ENCODE measurements at places on chromosomes 4 and X.

GRCh38 chr4:179894066-179894778 is 2349.0 kb upstream of the TENM3 start:
- no peak for DNase-seq

- DNase-seq: peak; percentile 36
Measured at GRCh38 chr4:184375027-184375426, 99.3 kb downstream of the IRF2 start.

DNA sequence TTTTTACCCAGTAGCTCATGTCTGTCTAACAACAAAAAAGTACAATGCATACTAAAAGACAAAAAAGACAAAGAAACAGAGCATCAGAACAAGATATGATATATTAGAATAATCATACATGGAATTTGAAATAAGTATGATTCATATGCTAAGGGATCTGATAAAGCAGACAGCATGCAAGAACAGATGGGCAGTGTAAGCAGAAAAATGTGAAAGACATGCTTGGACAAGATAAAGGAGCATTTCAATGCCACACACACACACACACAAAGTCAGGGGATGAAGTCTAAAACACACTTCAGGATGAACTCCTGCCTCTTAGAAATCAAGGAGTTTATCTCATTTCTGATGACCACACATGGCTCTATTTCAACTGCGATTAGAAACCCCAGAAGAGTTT is 649.6 kb upstream of the NDST4 start:
- DNase-seq: no peak

- no peak for DNase-seq
Measured at GRCh38 chrX:86047174-86047935, at the start of gene CHM. CHM (minus strand) TSS chrX:86047558; CDS start chrX:86047532, 26 bp downstream.

DNA sequence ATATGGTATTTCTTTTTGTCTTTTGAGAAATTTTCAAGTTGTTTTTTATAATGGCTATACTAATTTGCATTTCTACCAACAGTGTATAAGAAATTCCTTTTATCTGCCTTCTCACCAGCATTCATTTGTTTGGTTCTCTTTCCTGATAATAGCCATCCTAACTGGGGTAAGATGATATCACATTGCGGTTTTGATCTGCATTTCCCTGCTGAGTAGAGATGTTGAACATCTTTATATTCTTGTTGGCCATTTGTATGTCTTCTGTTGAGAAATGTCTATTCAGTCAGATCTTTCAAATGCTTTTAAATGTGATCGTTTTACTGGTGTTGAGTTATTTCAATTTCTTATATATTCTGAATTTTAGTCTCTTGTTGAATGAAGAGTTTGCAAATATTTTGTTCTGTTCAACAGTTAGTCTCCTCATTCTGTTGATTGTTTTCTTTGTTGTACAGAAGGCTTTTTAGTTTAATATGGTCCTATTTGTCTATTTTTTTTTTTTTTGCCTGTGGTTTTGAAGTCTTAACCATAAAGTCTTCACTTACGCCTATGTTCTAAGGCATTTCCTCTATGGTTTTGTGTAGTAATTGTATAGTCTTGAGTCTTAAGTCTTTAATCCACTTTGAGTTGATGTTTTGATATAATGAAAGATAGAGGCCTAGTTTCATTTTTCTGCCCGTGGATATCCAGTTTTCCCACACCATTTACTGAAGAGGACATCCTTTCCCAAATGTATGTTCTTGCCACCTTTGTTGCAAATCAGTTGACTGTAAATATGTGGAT is 1566.9 kb downstream of the STIM2 start:
- no peak for DNase-seq

DNA sequence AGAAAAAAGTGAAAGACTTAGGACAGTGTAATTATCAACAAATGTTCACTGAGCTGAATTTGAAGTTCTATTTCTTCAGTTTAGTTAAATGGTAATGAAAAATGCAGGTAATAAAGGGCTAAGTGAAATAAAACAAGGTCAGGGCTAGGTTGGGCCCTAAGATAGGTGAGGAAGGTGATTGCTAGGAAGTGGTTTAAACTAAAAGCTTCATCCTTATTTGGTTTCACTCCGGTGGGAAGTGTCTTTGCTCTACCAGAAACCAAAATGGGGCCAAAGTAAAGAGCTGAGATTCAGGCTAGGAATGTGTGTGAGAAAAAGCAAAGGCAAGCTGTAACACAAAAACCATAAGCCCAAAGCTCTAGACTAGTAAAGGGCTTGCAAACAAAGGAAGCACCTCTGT is 31.0 kb downstream of the TAB3 start:
- DNase-seq: no peak

DNA sequence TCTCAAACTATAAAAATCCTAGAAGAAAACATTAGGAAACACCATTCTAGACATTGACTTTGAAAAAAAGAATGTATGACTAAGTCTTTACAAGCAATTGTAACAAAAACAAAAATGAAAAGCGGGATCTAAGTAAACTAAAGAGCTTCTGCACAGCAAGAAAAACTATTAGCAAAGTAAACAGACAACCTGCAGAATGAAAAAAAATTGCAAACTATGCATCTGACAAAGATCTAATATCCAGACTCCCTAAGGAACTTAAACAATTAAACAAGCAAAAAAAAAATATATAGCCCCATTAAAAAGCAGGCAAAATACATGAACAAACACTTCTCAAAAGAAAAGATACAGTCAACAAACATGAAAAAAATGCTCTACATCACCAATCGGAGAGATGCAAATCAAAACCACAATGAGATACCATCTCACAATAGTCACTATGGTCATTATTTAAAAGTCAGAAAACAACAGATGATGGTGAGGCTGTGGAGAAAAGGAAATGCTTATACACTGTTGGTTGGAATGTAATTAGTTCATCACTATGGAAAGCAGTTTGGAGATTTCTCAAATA is 168.1 kb downstream of the EPHA5 start:
- no peak for DNase-seq

GRCh38 chr4:42398171-42398870 is 1.0 kb downstream of the SHISA3 start:
- peak; percentile 84 for DNase-seq

DNA sequence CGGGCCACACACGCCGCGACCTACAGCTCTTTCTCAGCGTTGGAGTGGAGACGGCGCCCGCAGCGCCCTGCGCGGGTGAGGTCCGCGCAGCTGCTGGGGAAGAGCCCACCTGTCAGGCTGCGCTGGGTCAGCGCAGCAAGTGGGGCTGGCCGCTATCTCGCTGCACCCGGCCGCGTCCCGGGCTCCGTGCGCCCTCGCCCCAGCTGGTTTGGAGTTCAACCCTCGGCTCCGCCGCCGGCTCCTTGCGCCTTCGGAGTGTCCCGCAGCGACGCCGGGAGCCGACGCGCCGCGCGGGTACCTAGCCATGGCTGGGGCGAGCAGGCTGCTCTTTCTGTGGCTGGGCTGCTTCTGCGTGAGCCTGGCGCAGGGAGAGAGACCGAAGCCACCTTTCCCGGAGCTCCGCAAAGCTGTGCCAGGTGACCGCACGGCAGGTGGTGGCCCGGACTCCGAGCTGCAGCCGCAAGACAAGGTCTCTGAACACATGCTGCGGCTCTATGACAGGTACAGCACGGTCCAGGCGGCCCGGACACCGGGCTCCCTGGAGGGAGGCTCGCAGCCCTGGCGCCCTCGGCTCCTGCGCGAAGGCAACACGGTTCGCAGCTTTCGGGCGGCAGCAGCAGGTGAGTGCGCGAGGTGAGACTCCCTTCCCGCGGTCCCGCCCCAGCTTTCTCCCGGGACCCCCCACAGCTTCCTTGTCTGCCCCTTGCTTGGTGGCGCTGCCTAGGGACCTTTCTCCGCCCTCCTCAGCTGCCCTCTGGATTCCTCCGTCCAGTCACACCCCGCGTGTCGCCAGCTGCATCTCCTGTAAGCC is 678 bp downstream of the BMP3 start:
- DNase-seq: peak; percentile 66

DNA sequence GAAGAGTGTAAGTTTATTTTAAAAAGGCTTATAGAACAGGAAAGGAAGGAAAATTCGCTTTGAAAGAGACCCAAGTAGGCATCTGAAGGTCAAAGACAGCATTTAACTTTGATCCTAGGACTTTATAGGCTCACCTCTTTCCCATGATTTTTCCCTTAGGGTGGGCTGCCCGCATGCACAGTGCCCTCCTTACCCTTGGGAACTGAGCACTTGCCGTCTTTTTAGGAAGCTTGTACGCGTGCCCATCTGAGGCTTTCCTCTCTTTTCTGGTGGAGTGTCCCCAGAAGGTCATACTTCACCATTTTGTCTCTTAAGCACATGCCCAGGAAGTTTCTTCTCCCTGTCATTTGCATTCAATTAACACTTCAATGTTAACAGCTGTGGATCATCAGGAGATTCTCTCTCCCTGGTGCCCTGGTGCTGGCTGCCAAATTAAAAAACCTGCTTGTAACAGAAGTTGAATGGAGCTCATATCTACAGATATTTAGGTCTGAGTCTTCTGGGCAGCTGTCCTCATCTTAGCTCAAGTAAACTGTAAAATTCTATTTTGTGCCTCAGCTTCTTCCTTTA is 38.4 kb upstream of the IL9R start:
- no peak for DNase-seq

DNA sequence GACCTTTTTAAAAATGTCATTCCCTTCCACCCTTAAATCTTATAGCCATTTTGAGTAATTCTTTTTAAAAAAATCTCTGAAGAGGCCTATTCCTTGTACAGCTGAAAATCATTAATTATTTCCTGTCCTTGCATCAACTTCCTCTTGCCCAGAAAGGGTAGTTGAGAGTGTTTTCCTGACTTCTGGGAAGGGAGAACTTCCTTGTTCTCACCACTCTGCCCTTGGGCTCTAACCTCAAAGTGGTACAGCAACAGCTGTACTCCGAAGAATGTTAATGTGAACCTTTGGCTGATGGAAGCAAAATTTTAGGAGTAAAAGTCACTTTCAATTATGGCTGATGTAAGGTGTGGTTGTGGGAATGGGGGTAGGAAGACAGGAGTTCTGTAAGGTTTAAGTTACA is 15.1 kb upstream of the FABP2 start:
- no peak for DNase-seq
